M059J (cell line): ENCODE measurements at places on chromosomes 6 and 20.
A peak's percentile ranks its signal among the peaks of the same experiment; 100 is the strongest.

GRCh38 chr20:14672066-14672465 is 334.7 kb upstream of the FLRT3 start:
- no peak for DNase-seq

- no peak for DNase-seq
These were observed 311.1 kb downstream of the SLC35F1 start for GRCh38 chr6:118218156-118218555.

DNA sequence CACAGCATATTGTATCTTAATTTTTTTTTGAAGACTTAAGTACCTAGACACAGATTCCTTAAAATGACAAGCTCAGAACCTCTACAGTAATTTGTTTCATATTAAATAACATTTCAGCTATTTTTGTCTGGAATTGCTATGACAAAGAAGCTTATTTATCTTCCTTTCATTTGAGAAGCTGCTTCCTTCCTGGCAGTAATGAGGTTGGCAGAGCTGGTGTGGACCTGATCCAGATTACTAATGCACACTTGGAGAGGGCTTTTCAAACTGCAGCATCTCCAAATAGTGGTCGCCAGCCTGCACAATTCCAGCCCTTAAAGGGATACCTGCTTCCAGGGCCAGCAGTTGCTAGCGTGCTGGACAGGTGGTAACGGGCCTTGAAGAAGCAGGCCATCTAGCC is 12.1 kb downstream of the PTCHD4 start:
- DNase-seq = peak; percentile 52

DNA sequence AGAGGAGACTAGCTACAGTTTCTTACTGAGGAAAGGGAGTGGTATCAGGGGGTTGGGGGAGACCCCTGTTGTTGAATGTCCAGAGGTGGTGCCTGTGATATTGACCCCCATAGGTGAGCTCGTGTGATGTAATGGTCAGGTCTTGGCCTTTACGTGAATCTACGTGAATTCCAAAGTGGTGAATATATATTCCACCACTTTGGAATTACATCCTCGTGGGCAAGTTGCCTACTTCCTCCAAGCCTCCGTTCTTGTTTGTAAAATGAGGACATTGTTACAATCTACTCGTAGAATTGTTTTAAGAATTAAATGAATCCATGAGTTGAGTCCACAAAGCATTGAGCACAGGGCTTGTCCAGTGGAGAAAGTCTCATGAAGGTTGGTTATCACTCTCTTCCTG is 47.3 kb downstream of the TSHZ2 start:
- peak; percentile 57 for DNase-seq

GRCh38 chr6:66900133-66901083 is 1193.4 kb upstream of the EYS start:
- peak; percentile 69 for DNase-seq
